ENCODE measurements at places on chromosomes 2 and 18.

- DNase-seq = no peak
Observed at GRCh38 chr2:219285894-219286425, 6.8 kb downstream of the DNAJB2 start.

DNA sequence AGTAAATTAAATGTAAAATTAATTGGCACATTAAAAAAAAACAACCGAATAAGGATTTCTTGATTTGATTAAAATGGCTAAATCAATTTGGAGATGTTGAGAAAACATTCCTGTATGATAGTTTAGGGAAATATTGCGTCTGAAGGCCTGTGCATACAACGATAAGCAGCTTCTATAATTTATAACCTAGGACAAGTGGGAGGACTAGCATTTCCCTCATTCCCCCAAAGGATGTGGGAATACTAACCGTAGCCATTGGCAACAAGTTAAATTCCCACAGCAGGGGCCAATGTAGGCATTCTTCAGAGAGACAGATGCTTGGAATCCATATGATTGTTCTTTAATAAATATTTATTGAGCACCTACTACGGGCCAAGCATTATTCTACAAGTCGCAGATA lies 134.5 kb downstream of the NYAP2 start:
- DNase-seq = no peak

DNA sequence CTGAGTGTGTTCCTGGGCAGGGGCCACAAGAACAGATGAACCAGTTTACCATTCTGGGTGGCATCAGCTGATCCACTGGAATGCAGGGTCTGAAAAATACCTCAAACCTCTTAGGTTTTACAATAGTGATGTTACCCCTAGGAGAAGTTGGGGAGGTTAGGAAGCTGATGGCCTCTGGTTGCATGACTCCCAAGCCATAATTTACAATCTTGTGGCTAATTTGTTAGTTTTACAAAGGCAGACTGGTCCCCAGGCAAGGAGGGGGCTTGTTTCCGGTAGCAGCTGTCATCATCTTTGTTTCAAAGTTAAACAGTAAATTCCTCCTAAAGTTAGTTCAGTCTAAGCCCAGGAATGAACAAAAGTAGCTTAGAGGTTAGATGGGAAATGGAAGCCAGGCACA lies 113.8 kb upstream of the SLC38A11 start:
- no peak for DNase-seq

DNA sequence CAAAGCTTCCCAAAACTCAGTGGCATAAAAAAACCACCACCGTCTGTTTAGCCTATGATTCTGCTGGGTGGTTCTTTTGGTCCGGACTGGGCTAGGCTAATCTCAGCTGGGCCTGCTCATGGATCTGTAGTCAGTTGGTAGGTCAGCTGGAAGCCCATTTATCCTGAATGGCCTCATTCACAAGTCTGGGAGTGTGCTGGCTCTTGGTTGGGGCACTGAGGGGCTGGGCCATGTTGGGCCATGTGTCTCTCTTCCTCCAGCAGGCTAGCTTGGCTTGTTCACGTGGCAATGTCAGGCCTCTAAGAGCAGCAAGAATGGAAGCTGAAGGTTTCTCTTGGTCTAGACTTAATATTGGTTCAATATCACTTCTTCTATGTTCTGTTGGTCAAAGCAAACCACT lies 95.7 kb upstream of the HS6ST1 start:
- DNase-seq = no peak

GRCh38 chr18:38900445-38900844 lies 1334.8 kb upstream of the CELF4 start:
- no peak for DNase-seq

DNA sequence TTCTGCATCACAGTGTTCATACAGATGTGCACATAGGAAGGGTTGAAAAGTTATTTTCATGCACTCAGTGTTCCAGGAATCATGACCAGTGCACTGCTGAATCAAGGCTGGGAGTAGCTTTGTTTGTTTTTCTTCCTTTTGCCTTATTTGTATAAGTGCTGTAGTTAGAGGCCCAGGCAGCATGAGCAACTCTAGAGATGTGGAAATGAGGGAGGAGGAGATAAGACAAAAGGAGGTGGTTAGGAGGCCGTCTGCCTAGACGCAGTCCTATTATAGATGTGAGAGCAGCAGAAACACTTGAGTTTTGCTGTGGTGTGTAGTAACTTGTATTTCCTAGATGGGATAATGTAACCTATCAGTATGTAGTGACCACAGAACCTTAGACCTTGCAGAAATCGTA lies 264.3 kb upstream of the RASGRP3 start:
- DNase-seq = no peak

- no peak for DNase-seq
Observed at GRCh38 chr2:218879776-218880101, 913 bp upstream of the WNT10A start.

GRCh38 chr2:68295516-68295915 lies 24.2 kb downstream of the CNRIP1 start:
- DNase-seq = no peak

- DNase-seq = no peak
Observed at GRCh38 chr2:224685121-224685520, 31.0 kb downstream of the CCDC195 start.

DNA sequence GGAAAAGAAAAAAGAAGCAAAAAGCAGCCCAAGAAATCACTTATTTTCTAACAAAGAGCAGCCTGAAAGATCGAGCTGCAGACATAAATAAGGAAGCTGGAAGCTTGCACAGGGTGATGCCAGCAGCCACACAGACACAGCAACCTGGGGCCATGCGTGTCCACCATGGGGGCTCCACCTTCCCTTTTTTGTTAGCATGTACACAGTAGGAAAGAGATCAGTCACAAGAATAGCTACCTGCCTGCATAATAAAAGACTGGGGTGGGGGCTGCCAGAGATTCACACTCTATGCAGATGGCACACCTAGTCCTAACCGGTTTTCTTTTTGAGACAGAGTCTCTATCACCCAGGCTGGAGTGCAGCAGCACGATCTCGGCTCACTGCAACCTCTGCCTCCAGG lies 2.9 kb upstream of the CNOT11 start:
- no peak for DNase-seq

DNA sequence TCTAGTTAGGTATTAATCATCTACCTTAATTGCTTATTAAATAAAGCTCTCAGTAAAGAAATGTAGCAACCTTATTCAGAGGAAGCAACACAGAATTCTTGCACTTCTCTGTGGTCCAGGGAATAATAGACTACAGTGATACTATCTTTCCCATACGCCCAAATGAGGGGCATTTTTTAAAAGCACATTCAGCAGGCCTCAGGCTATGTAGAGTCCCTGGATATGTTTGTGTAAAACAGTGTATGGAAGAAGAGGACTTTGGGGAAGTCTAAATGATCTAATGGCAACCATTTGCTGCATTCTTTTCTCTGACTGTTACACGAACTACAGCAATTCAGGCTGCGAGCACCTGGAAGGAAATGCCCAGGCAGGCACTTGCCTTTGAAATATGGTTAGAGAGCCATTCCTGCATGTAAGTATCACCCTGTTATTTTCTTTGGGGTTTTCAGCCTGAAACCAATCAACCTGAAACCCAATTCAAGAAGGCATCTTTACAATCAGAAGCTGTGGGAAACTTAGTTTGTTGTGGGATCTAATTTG lies 1814.7 kb upstream of the CELF4 start:
- no peak for DNase-seq

- no peak for DNase-seq
Observed at GRCh38 chr2:144259332-144259731, 260.6 kb downstream of the ZEB2 start.

GRCh38 chr2:238164906-238165287 lies 6.1 kb downstream of the ERFE start:
- no peak for DNase-seq

DNA sequence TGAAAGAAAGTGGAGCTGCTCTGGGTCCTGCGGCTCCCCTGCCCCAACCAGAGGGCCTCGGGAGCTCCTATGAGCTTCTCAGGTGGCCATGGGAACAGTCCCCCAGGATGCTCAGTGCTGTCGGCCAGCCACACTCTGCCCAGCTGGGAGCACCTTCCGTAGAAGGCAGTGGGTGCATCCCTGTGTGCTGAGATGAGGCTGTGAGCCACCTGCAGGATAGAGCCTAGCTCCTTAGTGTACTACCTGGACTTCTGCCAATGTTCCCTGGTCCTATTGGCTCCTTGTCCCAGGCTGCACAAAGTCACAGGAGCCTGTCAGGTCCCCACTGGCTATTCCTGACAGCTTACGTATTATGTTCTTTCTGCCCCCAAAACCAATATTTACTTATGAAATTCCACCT lies 16.1 kb downstream of the PRELID3A start:
- DNase-seq = no peak

- DNase-seq = no peak
Observed at GRCh38 chr2:170101789-170102188, 76.2 kb upstream of the MYO3B start.

DNA sequence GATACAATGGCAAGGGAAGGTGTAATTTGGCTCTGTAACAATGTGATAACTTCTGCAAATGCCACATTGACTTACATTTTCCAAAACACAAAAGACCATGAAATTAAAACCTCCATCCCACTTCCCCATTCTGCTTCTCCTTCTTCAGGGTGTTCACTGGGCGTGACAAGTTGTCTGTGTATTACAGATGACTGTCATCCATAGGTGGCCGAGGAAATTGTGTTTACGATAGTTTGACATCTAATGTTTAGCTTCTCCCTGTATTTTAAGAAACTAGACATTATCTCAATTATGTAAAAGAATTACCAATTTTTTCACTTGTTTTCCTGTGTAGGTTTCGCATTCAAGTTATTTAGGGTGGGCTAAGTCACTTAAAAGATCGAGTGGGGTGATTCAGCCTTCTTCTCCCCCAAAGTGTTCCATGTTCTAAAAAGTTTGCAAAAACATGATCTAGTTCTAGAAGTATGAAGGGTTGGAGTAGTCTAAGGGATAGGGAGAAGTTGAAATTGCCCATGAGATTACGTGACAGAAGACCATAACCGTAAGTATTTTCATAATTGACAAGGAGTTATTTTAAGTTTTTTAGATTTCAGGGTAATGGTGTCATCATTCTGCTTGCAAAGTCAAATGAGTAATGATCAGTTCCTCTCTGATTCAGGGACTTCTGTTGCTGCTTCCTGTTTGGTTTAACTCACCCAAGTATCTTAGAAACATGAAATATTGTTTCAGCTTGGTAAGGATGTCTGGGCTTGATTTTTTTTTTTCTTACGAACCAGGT lies 25.2 kb upstream of the CYTIP start:
- no peak for DNase-seq

DNA sequence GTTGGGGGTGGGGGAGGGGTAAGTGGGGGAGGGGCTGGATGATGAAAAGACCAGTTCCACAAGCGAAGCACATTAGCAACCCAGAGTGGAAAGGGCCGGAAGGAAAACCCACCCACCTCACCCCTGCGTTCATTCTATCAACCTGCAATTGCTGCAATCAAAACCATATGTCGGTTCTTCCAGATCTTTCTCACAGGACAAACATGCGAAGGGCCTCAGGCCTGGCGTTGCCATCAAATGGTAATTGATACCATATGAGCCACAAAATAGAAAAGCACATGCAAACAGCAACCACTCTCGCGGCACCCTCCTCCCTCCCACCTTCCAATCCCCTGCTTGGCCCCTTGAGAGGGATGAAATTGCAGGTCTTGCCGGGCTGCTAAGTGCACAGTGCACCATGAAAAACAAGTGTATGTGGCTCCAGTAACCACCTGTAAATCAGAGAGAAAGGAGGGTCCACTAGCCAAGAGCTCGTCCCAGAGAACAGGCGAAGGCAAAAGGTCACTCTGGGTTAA lies 287.5 kb downstream of the TCF4 start:
- no peak for DNase-seq

GRCh38 chr2:38682008-38682575 lies 16.2 kb downstream of the GALM start:
- no peak for DNase-seq

DNA sequence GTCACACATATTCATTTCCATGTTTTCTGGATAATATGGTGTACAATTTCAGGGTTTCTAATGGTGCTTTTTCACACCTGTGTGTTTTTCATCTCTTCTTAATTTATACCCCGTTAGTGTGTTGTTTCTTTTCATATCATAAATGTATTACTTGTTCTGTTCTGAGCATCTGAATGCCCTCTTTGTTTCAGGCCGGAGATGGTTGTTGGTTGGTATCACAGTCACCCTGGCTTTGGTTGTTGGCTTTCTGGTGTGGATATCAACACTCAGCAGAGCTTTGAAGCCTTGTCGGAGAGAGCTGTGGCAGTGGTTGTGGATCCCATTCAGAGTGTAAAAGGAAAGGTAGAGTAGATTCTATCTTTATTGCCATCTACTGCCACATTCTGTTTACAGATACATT lies 45.1 kb upstream of the TBR1 start:
- DNase-seq = no peak

GRCh38 chr2:141911485-141912066 lies 219.2 kb downstream of the LRP1B start:
- no peak for DNase-seq

DNA sequence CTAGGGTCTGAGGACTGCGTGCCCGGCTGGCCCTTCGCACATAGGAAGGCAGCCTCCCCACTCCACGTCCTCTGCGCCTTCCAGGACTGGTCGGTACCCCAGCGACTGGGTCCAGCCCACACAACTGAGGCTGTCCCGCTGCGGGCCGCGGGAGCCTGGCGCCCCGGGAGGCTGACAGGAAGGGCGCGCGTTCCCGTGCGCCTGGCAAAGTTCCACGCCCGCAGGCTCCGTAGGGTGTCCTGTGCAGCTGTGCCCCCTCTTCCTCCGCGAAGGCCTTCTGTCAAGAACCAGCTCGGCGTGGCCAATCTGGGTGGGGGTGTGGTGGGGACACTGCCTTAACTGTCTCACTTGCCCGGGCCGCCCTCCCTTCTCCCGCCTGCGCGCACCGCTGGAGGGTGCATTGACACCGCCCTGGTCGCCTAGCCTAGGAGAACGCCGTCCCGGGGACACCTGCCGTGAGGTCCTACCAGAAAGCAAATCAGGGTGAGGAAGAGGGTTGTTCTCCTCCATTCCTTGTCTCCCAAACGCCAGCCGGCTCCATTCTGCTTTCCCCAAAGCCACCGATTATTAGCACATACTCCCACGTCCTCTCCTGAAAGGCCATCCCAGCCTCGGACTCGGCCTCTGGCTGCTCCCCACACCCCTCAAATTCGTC lies 618 bp upstream of the LYPD1 start:
- no peak for DNase-seq
